ENCODE measurements at places on chromosomes 4 and X.

DNA sequence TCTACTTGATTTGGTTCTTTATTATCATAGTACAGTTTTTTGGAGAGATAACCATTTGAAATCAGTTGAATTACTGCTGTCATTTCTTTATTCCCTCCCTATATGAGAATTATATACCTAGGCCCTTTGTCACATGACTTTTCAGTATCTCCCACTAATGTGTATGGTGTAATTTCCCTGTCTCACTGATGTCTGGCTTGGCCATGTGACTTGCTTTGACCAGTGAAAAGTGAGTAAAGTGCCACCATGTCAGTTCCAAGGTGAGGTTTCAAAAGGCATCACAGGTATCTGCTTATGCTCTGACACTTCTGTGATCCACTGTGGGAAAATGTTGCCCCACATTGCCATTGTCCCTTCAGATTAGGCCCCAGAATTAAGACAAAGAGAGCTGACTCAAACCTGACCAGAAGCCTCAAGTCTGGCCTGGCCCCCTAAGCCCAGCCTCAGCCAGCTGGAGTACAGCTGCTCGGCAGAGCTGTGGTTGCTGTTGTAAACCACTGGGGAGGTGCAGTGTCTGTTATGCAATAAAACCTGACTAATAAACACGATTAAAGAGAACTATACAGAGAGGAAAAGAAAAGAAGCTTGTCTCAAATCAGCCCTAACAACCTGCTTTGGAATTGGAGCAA, 27.5 kb downstream of the SETD7 start:
- peak; percentile 47 for DNase-seq

DNA sequence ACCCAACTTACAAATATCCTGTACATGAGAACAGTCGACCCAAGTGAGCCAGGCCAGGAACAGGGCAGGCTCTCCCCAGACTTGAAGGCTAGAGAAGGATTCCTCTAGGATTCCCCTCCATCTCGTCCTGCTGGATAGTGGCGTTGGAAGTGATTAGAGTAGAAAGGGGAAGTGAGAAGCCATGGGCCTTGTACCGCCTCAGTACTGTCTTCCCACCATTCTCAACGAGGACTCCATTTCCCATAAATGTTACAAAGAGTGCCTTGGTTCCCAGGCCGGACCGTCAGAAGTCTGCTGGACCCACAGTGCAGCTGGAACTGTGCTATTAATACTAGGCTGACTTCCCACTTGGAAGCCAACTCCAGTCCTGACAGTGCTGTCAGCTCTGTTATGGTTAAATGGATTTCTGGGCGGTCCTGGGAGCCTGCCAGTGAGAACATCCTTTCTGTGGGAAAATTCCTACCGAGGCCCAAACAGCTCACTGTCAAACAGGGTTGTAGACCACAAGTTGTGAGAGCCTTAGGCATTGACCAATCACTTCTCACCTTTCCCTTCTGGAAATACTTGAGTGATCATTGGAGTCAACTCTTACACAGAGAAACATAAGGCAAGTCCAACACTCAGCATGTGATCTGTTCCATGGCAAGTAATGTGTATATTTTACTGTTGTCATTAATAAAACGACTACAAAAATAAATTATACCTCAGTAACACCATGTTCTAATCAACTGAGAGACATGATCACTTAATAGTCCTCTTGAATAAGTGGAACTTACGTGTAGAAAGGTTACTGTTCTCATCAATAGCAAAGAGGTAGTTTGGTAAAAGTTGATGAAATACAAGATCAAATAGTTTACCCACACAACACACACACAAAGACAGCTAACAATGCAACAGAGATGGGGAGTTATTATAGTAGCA, 58.4 kb downstream of the AMELX start:
- peak; percentile 36 for DNase-seq

GRCh38 chr4:40473578-40474388, 138.7 kb downstream of the CHRNA9 start:
- no peak for DNase-seq

GRCh38 chr4:89140168-89140759, 28.9 kb downstream of the TIGD2 start:
- no peak for DNase-seq

DNA sequence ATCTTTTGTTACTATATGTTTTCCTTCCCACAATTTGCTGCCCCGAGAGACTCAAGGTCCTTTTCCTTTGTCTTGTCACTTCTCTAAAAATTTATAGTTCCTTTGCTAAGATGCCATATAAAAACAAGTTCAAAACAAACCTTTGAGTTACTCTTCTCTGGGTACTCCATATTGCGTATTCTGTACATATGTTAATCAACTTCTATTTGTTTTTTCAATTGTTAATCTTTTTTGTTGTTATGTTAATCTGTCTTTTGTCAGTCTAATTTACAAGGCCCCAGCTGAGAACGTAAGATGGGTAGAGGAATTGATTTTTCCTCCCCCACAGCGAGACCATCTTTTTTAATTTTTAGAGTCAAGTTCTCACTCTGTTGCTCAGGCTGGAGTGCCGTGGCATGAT, 7.2 kb upstream of the PPEF2 start:
- no peak for DNase-seq

DNA sequence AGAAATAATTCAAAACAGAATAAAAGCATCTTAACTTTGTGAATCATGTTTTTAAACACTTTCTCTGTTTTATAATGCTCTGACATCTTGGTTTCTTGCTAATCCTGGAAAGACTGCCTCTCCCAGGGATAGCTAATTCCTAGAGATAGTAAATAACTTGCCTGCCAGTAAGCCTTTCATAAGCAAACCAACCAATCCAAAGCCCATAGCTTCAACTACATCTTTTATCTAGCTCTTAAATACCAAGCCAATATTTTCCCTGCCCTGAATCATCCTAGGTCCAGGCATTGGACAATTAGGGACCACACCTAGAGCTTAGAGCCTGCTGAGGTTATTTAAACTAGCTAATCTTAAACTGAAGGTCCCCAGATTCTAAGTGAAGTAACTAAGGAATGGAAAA, 223.7 kb upstream of the DIPK2B start:
- DNase-seq: no peak

DNA sequence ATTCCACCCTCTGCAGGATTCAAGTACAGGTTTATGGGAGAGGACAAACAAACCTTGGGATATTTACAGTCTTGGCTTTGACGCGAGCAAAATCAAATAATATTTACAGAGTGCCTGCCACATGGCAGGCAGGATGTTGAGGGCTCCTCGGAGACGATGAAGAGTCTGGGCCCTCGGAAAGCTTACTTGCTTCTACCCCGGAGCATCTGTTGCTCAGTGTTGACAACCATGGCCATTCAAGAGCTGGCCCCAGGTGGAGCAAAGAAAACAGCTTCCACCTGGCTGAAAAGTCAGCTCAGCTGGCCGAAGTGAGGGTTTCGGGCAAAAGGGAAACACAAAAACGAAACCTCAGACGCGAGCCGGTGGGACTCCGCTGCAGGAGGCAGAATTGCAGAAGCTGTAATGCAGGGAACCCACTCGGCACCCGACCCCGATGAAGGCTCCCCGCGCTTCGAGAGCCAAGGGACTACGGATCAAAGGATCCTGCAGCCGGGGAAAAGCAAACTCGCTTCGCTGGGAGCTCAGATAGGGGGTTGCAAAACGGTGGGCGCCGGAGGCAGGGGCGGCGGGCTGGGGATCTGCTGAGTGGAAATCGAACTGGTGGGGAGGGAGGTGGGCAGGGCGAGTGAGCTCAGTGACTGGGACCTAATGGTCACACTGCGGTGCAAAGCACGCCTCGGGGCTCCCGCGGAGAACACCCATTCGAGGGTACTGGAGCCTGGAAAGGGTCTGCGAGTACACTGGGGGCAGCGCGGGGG, 805 bp downstream of the ATP8A1 start:
- DNase-seq: no peak

GRCh38 chr4:150816491-150816890, 198.6 kb downstream of the LRBA start:
- no peak for DNase-seq

GRCh38 chr4:143451186-143451585, 62.3 kb upstream of the SMARCA5 start:
- DNase-seq: no peak

DNA sequence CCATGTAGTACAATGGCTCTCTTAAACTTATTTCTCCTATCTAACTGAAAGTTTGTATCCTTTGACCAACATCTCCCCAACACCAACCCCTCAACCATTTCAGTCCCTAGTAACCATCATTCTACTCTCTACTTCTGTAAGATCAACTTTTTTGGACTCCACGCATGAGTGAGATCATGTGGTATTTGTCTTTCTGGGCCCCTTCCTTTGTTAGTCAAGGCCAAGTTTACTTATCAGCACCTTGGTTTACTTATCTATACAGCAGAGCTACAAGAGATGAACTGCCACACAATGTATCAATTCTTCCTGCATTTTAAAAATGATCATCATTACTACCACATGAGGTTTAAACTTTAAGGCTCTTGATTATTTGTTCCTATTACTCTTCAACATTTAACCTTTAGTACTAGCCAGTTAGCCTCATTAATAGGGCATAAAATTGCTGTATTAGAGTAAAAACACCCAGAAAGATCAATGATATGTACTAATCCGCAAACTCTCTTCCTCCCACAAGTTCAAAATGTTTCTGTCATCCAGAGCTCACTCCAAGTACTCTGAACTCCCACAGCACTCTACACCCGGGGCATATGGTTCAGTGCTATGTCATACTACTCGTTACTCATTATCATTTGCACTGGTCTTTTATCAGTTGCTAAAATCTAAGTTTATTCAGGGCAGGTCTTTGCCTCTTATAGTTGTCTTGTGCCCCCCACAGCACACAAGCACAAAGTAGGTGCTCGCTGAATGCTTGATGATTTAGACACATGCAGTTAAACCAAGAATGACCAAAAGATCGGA, 145.7 kb upstream of the ADAMTS3 start:
- DNase-seq: no peak

- DNase-seq: no peak
These were observed 170.5 kb downstream of the NAA11 start for GRCh38 chr4:79155336-79155735.

GRCh38 chr4:7863911-7864681, 75.6 kb downstream of the AFAP1 start:
- peak; percentile 42 for DNase-seq

DNA sequence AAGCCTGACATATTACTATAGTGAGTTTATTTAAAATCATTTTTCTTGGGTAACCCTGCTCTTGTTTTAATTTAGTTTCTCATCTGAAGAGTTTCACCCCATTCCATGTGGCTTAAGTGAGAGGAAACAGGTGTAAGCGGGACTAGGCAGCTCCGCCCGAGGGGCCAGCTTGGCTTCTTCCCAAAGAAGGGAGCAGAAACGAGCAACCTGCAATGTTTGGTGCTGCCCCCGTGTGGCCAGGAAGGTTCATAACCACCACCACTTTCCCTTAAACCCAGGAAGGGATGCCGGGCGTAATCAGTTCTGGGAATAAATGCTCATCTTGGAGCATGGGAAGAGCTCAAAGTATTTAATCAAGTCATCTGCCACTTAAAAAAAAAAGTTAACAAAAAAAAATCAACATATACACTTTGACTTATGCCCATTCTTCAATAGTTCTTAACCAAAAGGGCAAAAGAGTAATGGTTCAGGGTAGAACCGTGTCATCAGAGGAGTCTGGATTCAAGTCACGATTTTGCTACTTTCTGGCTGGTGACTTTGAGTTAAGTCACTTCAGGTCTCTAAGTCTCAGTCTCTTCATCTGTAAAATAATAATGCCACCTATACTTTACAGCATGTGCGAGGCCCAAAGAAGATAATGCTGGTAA, 147.9 kb downstream of the NSUN7 start:
- DNase-seq: peak; percentile 58

GRCh38 chr4:98662626-98663225, 4.3 kb upstream of the TSPAN5 start:
- DNase-seq: no peak

- no peak for DNase-seq
These were observed 364.1 kb downstream of the MAGEB5 start for GRCh38 chrX:26580021-26580420.
